Activated CD8-positive, alpha-beta memory T cell treated with anti-CD3 and anti-CD28 coated beads, Interleukin-2, amount 10 ng/mL, durations not matched to agents 7 days and 5 days (primary cell): ENCODE measurements at places on chromosomes 1 and 21. TPM values are rescaled to one million over a fixed set of nuclear protein-coding genes. Genes with fewer than 3 reads are reported as not detected.

The CFHR3 gene
- not detected for total RNA-seq

The MYBPHL gene
- not detected for total RNA-seq

The CLDN19 gene
- total RNA-seq, result not detected

The AKIRIN1 gene
- 47.0 TPM for total RNA-seq

The PLA2G2D gene
- not detected for total RNA-seq

The TGFB2 gene
- total RNA-seq, result not detected

The TNNT2 gene
- total RNA-seq, result not detected

The VAMP3 gene
- 33.1 TPM for total RNA-seq

The ARHGAP29 gene
- total RNA-seq, result not detected

The OR2T2 gene
- not detected for total RNA-seq

The DCDC2B gene
- total RNA-seq, result not detected

The ZNF648 gene
- total RNA-seq, result not detected

The TCHH gene
- total RNA-seq, result 0.12 TPM

The CYYR1 gene
- not detected for total RNA-seq

The NBPF4 gene
- not detected for total RNA-seq

The ZSWIM5 gene
- total RNA-seq, result 0.64 TPM

GRCh38 chr1:109083923-109084322, 6.6 kb upstream of the TMEM167B start:
- no peak for DNase-seq

DNA sequence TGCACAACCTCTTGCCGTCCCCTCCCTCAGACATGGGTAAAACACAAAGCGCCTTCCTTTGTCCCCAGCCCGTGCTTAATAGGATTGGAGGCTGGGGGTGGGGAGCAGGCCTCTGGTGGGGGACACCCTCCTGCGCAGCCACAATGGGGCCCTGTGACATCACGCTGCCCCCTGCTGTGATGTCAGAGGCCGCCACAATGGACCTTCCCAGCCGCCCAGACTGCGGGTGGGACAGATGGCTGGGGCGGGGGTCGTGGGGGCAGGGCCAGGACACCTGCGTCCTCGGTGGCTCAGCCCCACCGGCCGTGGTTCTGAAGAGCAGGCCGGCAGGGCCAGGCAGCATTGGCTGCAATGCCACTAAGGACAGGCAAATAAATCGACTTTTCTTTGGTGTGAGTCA, 39.9 kb downstream of the EPHA2 start:
- no peak for DNase-seq

GRCh38 chr1:55172272-55172671, 42.9 kb downstream of the USP24 start:
- DNase-seq, result no peak

DNA sequence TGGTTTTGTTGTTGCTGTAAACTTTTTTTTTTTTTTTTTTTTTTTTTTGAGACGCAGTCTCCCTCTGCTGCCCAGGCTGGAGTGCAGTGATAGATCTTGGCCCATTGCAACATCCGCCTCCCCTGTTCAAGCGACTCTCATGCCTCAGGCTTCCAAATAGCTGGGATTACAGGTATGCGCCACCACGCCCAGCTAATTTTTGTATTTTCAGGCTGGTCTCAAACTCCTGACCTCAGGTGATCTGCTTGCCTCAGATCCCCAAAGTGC, 78.9 kb upstream of the SLC45A1 start:
- DNase-seq, result no peak

GRCh38 chr1:12472798-12473551, 145.0 kb downstream of the DHRS3 start:
- peak; percentile 87 for DNase-seq

DNA sequence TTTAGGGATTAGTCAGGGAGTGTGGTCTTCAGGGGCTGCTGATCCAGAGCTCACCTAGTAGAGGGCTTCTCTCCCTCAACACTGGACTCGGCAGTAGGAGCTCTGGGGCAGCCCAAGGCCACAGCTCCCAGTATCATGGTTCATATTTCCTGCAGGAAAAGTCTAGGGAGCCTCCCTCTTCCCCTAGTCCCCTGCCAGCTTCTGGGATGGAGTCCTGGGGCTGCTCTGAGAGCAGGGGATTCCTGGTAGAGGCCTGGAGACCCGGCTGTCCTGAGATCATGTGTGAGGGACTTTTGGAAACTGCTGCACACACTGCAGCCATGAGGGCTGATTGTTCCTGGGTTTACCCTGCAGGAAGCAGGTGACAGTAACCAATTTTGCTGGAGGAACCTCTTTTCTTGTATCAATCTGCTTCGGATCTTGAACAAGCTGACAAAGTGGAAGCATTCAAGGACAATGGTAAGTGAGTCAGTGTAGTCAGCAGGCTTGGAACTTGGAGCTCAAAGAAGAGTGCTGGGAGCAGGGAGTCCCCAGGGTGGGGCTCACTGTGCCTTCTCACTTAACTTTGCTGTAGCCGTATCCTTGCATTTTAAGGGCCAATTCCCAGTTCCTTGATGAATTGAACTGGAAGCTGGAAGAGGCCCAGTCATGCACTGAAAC, 16.3 kb downstream of the STRIP1 start:
- DNase-seq, result no peak

DNA sequence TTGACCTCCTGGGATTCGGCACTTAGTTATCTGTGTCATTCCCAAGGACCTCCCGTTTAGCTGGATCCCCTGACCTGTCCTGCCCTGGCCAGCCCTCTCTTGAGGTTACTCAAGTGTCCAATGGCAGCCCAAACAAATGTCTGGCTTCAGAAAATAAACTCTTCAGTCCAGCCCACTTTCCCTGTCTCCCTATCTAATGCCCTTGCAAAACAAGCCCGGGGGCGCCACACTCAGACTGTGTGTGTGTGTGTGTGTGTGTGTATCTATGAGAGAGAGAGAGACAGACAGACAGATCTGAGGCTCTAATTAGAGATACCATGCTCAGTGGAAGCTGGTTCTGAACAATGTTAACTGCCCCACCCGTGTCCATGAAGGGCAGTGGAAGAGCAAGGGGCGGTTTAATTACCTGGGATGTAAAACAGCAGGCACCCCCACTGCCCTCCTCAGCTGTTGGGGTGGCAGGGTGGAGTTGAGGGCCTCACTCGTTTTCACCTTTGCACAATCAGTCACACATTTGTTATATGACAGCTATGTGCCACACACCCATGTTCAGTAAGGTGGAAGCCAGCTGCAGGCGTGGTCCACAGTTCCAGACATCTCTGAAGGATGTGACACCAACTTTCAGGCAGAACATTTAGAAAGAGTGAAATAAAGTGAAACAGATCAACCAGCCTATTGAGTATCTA, 57.4 kb downstream of the B3GALT5 start:
- DNase-seq, result no peak

DNA sequence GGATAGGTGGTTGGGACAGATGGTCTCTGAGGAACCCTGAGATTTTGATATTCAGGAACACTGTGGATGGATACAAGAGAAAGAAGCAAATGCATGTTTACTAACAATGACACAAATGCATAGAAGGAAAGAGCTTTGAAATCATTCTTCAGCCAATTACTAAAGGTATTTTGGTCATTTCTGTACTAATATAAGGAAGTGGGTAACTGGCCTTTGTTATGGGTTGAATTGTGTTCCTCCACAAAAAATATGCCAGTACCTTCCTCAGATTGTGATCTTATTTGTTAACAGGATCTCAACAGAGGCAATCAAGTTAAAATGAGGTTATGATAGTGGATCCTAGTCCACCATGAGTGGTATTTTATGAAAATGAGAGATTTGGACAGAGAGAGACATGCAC, 68.7 kb upstream of the KCNA3 start:
- no peak for DNase-seq

- DNase-seq, result no peak
These were observed 8.0 kb upstream of the ANGPTL3 start for GRCh38 chr1:62589321-62589720.

DNA sequence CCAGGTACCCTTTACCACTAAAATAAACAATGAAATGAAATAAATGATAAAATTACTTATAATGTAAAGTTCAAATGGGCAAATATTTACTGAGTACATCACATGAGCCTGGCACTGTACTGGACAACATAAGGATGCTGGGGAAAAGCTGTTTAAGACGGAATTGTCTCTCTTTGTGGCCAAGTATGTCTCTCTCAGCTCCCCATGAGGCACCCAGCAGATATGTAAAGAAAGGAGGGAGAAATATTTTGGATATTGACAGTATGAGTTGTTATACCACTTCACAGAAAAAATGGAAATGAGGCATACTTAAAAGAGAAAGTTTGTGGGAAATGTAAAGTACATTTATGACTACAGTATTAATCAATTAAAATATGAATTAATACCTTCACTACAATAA, 1.0 kb upstream of the TNFSF4 start:
- DNase-seq, result no peak

GRCh38 chr1:239719642-239720258, 333.4 kb downstream of the CHRM3 start:
- peak; percentile 89 for DNase-seq

DNA sequence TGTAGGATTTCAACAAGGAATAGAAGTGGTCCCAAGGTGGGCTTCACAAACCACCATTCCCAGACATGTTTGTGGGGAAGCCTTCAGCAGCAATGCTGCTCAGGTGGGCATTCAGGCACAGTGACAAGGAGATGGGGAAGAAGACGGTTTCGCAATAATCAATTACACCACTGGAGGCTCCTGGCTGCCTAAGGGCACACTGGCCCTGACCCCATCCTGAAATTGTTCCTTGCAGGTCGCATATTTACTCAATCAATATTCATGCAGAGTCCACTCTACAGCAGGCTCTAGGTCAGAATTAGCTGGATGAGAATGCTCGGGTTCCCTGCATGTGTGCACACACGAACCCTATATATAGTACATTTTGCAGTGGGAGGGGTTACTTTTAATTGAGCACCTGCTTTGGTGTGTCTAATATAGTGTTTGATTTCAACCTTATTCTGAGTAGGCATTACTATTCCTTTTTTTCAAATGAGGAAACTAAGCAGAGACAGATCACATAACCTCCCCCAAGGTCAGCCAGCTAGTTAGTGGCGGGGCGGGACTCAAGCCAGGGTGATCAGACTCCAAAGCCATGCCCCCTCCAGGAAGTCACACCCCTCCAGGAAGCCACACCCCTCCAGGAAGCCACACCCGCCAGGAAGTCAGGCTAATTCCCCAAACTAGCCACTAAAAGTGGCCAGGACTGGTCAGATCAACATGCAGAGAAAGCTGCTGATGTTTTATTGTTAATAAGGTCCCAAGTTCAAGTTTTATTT, 106.5 kb downstream of the HLCS start:
- peak; percentile 78 for DNase-seq

DNA sequence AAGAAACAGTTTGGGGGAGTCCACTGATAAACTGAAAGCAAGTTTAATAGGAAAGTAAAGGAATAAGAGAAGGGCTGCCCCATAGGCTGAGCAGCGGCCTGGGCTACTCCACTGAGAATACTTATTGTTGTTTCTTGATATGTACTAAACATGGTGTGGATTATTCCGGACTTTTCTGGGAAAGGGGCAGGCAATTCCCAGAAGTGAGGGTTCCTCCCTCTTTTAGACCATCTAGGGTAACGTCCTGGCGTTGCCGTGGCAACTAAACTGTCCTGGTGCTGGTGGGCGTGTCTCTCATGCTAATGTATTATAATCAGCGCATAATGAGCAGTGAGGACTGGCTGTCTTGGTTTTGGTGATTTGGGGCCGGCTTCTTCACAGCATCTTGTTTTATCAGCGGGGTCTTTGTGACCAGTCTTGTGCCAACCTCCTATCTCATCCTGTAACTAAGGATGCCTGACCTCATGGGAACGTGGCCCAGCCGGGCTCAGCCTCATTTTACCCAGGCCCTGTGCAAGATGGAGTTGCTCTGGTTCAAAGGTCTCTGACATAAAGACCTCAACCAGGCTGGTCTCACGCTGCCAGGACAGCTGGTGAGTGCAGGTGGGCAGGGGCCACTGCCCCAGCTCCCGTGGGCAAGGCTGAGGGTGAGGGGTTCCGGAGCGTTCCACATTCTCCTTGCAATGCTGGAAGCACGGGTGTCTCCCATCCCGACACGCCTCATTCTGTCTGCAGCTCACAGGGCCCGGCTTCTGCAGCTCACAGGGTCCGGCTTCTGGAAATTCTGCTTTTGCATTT, 19.6 kb upstream of the C1orf159 start:
- DNase-seq, result no peak

DNA sequence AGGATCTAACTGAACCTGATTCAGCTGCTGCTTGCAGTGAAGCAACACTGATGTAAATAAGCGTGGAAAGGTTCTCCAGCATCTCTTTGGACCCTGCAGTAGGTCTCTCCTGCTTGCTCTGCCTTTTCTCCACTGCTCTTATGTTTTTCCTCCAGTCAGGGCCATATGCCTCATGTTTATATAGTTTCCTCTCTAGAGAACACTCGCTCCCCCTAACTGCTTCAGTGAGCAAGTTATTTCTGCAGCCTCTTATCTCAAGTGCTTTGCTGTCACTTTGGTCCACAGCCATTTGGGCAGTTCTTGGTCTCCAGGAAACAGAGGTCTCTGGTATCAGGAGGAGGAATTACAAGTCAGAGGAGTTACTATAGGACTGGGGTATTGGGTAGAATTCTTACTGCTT, 5.3 kb downstream of the PRUNE1 start:
- DNase-seq, result no peak

GRCh38 chr1:151311011-151311410, 16.2 kb downstream of the PI4KB start:
- DNase-seq, result no peak

- no peak for DNase-seq
These were observed 38.2 kb downstream of the TMEM51 start for GRCh38 chr1:15191770-15192169.

GRCh38 chr1:82492159-82492558, 691.4 kb downstream of the ADGRL2 start:
- DNase-seq, result no peak

- no peak for DNase-seq
These were observed 220.5 kb upstream of the MAP1LC3C start for GRCh38 chr1:242219298-242219901.

- DNase-seq, result no peak
These were observed 715.0 kb upstream of the ADAMTS5 start for GRCh38 chr21:27681841-27682240.

DNA sequence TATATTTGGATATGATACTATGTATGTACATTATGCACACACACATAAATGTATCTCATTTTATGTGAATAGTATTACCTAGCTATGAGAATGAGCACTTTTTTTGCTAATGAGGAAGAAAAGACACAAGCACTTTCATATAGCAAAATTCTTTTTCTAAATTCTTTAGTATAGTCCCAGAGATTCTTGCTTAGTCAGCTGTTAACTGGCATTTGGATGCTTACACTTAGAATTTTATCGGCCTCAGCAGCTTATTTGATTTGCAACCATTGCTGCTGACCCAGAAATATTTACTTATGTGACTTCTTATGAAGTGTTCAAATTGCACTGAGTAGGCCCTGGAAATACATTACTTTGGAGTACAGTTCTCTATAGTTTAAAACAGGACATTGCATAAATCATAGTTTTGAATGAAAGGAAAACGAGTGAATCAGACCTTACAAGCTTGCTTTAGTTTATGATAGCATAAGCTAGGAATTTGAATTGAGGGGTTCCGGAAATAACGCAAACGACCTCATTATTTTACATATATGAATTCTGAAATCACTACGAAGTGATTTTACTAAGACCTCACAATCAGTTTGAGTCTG, 653.9 kb upstream of the NEGR1 start:
- no peak for DNase-seq

DNA sequence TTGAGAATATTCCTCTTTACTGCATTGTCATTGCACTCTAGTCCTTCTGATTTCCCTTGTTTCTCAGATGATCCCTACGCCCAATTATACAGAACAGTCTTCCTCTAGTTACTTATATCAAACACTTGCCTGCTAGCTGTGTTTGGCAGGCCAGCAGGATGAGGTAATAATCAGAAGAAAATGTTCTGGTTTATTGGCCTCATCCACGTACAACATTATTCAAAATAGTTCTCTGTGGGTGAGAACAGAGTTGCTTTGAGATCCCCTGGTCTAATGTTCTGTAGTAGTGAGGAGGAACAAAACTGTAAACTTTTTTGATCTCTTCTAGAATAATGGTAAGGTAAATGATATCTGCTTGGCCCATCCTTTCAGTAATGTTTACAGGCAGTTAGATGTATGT, 22.3 kb upstream of the C1orf105 start:
- no peak for DNase-seq
